Esophagus squamous epithelium (tissue), 5 donors: ENCODE measurements at places on chromosomes 6 and 20. TPM values are rescaled to one million over a fixed set of nuclear protein-coding genes. Genes with fewer than 3 reads are reported as not detected.
A peak's percentile ranks its signal among the peaks of the same experiment; 100 is the strongest.

TDRD6 gene
- 0.04 TPM for total RNA-seq

OR2H2 gene
- total RNA-seq: not detected

MYH7B gene
- not detected for total RNA-seq

SLC17A3 gene
- total RNA-seq: not detected

CAGE1 gene
- not detected for total RNA-seq

TFAP2D gene
- total RNA-seq: not detected

LZTS3 gene
- total RNA-seq: 4.9 TPM

CASS4 gene
- 1.3 TPM for total RNA-seq

MTHFD1L gene
- total RNA-seq: 2.4 TPM

GRCh38 chr6:148840256-148840655 lies 93.4 kb downstream of the UST start:
- H3K4me1 ChIP-seq: no peaks in the 10 kb centered on the region
- DNase-seq: no peak
- no peaks in the 10 kb centered on the region for H3K27me3 ChIP-seq
- H3K27ac ChIP-seq: no peak overlapping the region

DNA sequence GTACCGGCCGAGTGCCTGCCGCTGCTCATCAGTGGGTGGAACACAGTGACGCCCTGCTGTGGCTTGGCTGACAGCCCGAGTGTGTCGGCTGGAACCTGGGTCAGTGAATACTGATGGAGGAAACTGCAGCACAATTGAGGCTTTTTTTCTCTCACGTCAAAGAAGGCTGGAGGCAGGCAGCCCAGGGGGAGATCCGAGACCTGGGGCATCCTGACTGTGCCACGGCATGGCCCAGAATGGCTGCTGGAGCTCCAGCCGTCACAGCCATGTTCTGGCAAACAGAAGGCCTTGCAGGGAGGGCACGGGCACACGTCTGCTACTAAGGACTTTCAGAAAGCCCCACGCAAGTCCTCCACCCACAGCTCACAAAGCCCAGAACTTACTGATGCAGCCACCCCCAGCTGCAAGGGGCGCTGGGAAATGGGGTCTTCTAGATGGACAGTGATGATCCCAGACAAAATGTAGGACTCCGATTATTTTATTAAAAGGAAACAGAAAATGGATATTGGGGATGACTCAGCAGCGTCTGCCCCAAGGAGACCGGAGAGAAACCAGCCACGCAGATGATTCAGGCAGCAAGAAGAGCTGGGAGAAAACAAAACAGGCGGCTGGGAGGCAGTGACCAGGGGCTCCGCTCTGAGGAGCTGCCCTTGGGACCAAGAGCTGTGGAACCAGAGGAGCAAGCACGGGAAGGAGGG lies 140.0 kb downstream of the TAF4 start:
- H3K27ac ChIP-seq: no peak overlapping the region
- no peaks in the 10 kb centered on the region for H3K36me3 ChIP-seq
- no peaks in the 10 kb centered on the region for H3K27me3 ChIP-seq
- DNase-seq: no peak
- no peaks in the 10 kb centered on the region for H3K4me1 ChIP-seq

DNA sequence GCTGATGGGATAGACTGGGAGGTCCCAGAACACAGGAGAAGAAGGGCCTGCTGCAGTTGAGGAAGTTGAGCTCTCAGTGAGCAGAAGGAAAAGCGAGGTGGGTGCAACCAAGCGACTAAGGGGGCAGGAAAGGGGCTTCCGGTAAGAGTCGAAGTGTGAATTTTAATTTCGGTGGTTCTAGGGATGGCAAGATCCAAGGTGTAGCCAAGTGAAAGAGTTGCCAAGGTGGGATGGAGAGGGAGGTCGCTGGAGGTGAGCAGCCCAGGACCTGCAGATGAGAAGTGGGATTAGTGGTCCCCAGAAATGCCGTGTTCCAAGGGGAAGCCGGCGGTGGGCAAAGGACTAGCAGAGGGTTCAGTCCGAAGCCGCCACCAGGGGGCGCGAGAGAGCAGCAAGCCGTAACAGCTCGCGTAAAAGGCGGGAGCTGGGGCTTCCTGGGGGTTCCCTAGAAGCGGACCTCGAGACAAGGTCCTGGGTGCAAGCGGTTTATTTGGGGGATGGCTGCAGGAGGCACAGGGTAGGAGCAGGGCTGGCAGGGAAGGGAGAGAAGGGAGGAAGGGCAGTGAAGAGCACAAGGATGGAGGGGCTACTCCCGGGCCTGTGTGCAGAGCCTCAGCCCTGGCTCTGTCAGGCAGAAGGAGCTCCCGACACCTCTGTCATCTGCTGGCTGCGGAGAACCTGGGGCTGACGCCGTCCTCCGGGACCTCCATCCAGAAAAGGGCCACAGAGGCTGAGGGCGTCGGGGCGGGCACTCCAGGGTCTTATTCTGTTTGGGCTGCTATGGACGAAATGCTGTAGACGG lies 103.6 kb downstream of the PAX1 start:
- H3K4me3 ChIP-seq: no peak overlapping the region
- no peaks in the 10 kb centered on the region for H3K36me3 ChIP-seq
- H3K4me1 ChIP-seq: no peaks in the 10 kb centered on the region
- no peak overlapping the region for H3K27ac ChIP-seq

GRCh38 chr6:148983101-148983761 lies 236.4 kb downstream of the UST start:
- no peaks in the 10 kb centered on the region for H3K27me3 ChIP-seq
- H3K4me1 ChIP-seq: no peaks in the 10 kb centered on the region
- no peak overlapping the region for H3K27ac ChIP-seq
- H3K4me3 ChIP-seq: no peak overlapping the region
- H3K36me3 ChIP-seq: no peaks in the 10 kb centered on the region

DNA sequence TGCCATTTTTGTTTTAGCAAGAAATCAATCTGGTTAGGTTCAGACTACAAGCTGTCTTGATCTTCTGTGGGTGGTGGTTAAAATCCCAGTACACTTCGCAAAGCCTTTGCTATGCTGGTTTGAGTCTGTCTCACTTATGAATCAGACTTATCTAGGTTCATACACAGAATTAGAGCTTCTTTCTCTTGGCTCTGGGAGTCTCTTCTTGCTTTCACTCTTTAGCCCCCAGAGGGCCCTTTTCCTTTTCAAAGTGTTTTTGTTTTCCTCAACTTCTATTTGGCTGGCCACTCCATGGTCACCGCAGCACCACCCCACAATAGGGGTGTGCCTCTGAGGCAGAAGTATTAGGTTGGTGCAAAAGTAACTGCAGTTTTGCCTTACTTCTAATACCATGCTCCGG lies 21.3 kb downstream of the ECI2 start:
- no peaks in the 10 kb centered on the region for H3K27me3 ChIP-seq
- DNase-seq: no peak
- no peaks in the 10 kb centered on the region for H3K4me1 ChIP-seq
- H3K27ac ChIP-seq: no peak overlapping the region
- no peaks in the 10 kb centered on the region for H3K36me3 ChIP-seq
- no peak overlapping the region for H3K4me3 ChIP-seq

GRCh38 chr6:137120748-137121147 lies 52.7 kb downstream of the IL22RA2 start:
- H3K4me3 ChIP-seq: no peak overlapping the region
- no peaks in the 10 kb centered on the region for H3K27me3 ChIP-seq
- H3K36me3 ChIP-seq: no peaks in the 10 kb centered on the region
- H3K4me1 ChIP-seq: no peaks in the 10 kb centered on the region
- no peak overlapping the region for H3K27ac ChIP-seq
- no peak for DNase-seq

- peak within 1 kb of the TSS; percentile 50 for H3K4me3 ChIP-seq
- H3K27ac ChIP-seq: peak within 1 kb of the TSS; percentile 97
- no peaks in the 10 kb centered on the region for H3K36me3 ChIP-seq
- H3K27me3 ChIP-seq: no peaks in the 10 kb centered on the region
Observed at GRCh38 chr6:31271641-31272357, at the start of gene HLA-C. HLA-C (minus strand) TSS chr6:31272092; CDS start chr6:31272071, 21 bp downstream.

DNA sequence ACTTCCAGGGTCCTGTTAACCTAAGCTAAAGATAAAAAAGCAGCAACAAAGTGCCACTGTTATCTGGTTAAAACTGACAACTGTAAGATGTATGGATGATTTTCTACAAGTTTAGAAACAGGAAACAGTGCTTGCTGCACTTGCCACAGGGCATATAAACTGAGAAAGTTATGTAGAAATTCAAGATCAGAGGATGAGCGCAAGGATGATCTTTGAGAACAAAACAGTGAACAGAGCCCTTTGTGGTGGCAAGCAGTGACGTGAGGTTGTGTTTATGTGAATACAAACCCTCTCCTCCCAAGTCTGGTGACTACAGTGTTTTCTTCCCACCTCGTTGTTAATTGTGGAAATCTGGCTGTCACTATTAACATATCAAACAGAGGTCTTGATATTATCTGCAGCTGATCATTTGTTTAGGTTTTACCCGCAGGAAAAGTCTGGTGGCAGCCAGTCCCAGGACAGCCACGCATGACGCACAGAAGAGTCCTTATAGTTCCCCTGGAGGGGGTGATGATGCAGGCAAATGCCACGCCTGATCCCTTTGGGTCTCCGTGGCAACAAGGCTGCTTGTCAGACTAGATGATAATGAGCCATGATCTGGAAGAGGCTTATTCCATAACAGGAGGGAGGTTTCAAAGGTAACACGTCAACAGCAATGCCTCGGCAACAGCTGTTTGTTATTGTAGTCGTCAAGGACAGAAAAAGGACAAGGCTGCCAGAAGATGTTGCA lies 43.1 kb upstream of the TNFAIP3 start:
- H3K27me3 ChIP-seq: no peaks in the 10 kb centered on the region
- no peaks in the 10 kb centered on the region for H3K36me3 ChIP-seq
- no peaks in the 10 kb centered on the region for H3K4me1 ChIP-seq
- H3K27ac ChIP-seq: peak overlapping the region; percentile 52

DNA sequence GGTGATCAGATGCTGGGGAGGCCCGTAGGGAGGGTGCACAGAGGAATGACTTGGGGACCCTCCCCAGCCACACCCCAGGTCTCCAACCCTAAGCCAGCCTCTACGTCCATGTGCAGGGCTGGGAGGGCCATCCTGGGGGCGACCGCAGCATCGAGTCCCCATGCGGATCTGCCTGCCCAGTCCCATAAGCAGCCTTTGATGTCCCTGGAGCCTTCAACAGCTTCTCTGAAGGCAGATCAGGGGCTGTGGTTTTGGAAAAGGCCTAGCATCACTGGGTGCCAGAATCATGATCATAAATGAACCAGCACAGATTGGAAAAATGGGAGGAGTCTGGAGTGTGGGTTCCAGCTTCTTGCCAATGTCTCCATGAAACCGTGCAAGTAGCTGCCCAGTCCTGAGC lies 22.9 kb downstream of the TOX2 start:
- no peak overlapping the region for H3K4me3 ChIP-seq
- H3K4me1 ChIP-seq: peaks cover 66% of the 10 kb centered on the region
- H3K27me3 ChIP-seq: no peaks in the 10 kb centered on the region
- DNase-seq: no peak
- H3K27ac ChIP-seq: no peak overlapping the region

DNA sequence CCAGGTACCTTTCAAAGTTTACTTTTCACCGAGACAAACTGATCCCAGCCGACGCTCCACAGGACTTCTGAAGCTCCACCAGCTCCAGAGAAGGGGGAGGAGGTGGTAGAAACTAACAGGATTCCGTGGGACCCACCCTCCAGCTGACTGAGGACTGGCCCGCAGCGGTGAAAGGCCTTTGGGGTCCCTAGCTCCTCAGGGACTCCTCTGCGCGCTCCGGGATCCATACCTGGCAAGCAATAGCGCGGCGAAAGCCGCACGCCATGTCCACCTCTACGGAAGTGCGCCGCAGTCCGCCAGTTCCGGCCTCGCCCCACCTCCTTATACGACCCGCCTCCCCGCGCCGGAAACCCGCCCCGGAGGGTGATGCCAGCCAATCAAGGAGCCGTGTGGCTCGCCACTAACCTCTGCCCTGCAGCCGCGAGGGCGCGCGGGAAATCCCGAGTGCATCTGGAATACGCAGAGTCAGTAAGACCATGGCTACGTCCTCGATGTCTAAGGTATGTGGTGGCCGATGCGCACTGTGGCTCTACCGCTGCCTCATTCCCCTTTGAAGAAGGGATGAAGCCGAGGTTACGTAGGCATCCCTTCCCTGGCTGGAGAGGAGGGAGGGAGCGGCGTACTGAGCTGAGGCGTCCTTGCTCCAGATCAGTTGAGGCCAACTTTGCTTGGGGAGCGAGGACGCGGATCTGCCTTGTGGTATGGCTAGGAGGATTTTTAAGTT lies at the start of the genes ORC3 and RARS2:
Gene ORC3, plus strand, starts transcription at position 443 of the 724 bp plus-strand sequence. Its CDS starts 34 bp downstream, at position 477.
Gene RARS2, minus strand, starts transcription at position 295 of the 724 bp plus-strand sequence. Its CDS starts 30 bp downstream, at position 265.
- H3K27ac ChIP-seq: peak within 1 kb of the TSS; percentile 89
- no peaks in the 10 kb centered on the region for H3K27me3 ChIP-seq
- H3K4me1 ChIP-seq: peaks cover 6% of the 10 kb centered on the region
- H3K36me3 ChIP-seq: no peaks in the 10 kb centered on the region
- H3K4me3 ChIP-seq: peak within 1 kb of the TSS; percentile 67

DNA sequence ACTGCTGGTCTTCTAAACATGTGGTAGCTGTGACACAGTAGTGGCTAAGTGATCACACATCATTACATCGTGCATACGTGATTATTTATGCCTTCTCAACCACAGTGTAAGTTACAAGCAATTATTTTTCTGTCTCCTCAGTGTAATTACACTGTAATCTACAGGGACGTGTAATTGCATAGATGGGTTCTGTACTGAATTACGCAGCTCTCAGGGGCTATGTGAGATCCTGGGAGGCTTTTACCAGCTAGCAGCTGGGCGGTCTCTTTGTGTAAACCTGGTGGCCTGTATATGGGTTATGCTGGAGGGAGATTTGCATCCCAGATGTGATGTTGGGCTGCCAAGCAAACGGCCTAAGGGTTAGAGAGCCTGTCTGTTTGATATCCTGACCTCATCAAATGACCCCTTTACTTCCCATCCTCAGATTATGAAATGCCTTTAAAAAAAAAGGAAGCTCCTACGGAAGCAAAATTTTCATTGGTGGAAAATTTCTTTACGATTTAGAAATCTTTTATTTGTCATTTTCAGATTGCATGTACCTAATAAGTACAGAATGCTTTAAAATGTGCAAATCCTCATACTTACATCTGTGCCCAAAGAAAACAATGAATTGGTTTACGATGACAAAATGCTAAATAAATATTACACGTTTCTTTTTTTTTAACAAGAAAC lies 402.8 kb upstream of the JAG1 start:
- DNase-seq: no peak
- no peak overlapping the region for H3K4me3 ChIP-seq
- no peak overlapping the region for H3K27ac ChIP-seq
- no peaks in the 10 kb centered on the region for H3K27me3 ChIP-seq
- H3K36me3 ChIP-seq: no peaks in the 10 kb centered on the region
